ENCODE measurements at places on chromosomes 16 and 17.

- no peak for DNase-seq
Measured at GRCh38 chr17:66135896-66136295, 56.0 kb downstream of the CEP112 start.

GRCh38 chr17:5861854-5862253 is 208.3 kb upstream of the WSCD1 start:
- DNase-seq: no peak

- DNase-seq: no peak
Measured at GRCh38 chr16:22400900-22401299, 26.5 kb upstream of the CDR2 start.

GRCh38 chr17:50037321-50038107 is 18.4 kb upstream of the ITGA3 start:
- no peak for DNase-seq

DNA sequence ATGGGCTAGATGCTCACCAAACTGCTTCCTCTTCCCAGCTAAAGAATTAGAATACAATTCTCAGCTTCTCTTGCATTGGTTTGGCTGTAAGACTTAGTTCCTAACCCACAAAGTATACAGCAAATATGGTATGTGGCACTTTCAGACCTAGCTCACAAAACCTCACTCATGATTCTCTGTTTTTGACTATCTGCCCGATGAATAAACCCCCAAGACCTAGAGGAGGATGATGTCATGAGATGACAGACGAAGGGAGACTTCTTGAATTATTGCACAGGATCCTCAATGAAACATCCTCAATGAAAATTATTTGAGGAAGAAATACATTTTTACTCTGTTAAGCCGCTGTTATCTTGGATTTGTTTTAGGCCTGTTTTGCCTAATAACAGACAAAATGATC is 14.3 kb downstream of the CNOT1 start:
- no peak for DNase-seq

- no peak for DNase-seq
Measured at GRCh38 chr17:55086635-55087058, 118.1 kb downstream of the STXBP4 start.

DNA sequence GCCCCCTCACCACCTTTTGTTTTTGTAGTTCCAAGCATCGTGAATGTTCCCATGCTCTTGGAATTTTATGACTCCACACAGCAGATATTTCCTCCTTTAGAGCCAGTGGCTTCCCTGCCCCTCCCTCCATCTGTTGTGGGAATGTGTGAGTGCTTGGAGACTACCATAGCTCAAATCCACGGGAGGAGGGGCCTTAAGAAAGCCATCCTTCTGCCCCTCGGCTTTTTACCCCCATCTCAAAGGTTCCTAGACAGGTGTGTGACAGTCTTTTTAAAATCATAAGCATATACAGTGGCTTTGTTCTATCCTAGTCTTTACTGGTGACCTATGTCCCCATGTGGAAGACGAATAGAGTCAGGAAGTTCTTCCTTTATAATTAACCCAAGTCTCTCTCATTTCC is 47.2 kb downstream of the YPEL2 start:
- DNase-seq: peak; percentile 21

DNA sequence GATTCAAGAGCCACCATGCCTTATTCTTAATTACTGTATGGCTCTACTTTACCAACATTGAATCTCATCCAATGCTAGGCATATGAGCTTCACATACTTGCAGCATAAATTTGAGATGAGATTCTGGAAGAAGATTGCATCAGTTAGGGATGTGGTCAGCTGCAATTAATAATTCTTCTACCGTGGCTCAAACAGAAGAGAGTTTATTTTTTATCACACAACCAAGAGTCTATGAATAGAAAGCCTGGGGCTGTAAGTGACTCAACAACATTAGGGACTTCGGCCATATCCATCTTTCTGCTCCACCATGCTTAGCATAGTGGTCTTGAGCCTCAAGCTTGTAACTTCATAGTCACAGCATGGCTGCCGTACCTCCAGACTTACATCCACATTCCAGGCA is 179.4 kb upstream of the IRX6 start:
- no peak for DNase-seq

GRCh38 chr17:8204761-8205555 is 5.4 kb downstream of the AURKB start:
- DNase-seq: no peak

DNA sequence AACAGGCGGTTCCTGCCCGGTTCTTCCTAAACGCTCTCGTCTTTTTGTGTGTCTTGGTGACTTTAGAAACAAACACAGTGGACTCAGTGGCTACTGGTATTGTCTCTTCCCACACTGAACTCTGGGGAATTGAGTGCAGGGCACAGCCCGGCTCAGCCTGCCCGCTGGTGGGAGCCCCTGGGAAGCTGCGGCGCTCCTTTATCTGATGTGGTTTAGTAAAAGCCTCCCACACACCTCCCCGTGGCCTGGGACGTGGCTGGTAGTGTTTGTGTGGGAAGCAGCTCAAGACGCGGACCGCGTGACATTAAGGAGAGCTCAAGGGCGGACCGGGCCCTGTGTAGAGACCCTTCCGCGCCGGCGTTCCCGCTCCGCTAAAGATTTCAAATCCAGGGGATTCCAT is 55.4 kb upstream of the PVALEF start:
- DNase-seq: no peak

GRCh38 chr17:35313875-35314409 is 59.5 kb downstream of the SLFN11 start:
- DNase-seq: no peak

DNA sequence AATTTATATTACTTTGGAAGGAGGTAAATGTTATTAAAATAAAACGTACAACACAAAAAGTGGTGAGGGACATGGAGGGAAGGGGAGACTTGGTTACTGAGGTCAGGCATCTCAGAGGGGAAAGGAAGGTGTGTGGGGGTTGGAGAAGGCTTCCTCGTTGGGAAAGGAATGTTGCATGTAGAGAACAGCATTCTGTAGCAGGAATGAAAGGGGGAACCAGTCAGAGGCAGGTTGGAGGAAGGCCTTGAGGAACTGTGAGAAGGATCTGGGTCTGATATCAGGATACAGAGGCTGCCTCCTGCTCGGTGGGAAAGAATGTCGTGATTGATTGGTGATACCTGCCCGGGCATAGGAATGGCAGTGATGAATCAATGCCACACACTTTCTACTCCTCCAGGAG is 103.3 kb upstream of the ZFHX3 start:
- DNase-seq: no peak

DNA sequence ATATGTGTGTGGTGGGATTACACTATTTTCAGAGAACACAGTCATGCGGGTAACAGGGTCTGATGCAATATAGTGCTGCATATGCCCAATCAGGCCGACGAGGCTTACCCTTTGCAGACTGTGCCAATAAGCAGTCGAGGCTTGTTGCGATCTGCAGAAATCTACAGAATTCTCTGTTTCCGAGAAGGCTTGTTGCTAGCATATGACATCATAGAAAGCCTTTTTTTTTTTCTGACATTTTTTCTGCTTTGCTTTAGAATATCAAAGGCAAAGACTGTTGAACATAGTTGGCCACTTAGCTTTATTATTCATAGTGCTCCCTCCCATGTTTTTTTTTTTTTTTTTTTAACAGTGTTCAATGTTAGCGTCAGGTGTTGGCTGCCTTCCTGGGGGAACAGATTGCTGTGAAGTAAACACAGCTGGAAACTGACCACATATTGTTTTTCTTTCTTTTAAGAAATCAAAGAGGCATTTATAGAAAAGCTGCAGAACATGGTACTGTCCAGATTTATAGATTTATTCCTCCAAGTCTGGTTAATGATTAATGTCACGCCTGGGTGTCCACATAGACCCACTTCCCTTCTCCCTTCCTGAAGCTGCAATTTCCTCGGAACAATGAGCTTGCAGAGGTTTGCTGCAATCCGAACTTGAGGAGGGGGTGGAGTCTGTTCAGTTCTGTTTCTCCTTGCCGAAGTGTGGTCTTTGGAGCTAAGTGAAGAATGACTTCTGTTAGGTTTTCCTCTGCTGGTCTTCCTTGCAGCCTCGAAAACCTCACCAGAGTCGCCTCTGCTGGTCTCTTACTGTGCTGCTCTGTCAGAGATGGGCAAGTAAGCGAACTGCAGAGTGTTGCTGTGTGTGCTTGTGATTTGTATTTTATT is 87.3 kb downstream of the MAP2K6 start:
- peak; percentile 22 for DNase-seq

GRCh38 chr16:47861999-47862398 is 293.8 kb downstream of the ABCC12 start:
- DNase-seq: no peak

- no peak for DNase-seq
Measured at GRCh38 chr17:75842963-75843576, 1.1 kb downstream of the UNC13D start.

DNA sequence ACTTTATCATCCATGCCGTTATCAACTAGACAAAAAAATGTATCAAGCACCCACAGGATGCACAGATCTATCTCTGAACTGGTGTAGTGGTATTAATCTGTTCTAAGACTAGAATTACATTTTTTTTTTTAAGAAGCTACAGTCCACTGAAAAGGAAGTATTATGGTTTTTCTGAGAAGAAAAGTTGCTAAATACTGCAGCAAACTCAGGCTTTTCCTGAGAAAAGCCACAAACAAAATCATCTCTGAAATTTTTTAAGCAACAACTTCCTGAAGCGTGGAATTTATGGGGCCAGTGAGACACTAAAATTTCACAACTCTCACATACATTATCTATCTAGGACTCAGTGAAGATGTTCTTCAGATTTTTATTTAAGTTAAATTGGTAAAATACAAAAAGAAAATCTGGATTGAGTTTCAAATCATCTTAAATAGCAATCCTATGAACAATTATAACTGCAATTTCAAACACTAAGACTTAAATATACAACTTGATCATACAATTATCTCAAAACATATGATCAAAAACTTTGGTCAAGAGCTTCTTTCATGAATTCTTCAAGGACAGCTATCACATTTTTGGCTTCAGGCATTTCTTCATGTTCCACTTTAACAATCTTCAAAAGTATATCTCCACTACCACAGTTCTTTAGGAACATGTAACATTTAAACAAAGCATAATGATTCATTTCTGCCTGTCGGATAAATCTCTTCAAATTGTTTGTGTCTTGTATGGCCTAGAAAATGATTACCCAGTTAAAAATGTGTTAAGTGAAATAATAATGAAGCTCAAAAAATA is 10.5 kb downstream of the C17orf75 start:
- no peak for DNase-seq

DNA sequence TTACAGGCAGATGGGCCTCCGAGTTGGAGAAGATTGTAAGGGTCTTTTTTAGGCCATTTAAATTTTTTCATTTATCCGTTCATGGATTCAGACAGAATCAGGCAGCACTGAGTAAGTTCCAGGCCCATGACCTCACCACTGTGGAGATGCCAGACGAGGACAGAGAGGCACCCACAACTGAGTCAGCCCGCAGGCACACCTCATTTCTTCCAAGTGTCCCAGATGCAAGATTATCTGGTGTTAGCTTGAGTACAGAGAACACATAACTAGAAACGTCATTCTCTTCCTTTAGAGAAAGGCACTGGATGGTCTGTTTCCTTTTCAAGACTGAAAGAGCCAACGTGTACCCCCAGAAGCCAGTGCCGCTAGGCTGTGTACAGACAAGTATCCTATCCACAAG is 16.9 kb downstream of the CLEC16A start:
- DNase-seq: no peak

DNA sequence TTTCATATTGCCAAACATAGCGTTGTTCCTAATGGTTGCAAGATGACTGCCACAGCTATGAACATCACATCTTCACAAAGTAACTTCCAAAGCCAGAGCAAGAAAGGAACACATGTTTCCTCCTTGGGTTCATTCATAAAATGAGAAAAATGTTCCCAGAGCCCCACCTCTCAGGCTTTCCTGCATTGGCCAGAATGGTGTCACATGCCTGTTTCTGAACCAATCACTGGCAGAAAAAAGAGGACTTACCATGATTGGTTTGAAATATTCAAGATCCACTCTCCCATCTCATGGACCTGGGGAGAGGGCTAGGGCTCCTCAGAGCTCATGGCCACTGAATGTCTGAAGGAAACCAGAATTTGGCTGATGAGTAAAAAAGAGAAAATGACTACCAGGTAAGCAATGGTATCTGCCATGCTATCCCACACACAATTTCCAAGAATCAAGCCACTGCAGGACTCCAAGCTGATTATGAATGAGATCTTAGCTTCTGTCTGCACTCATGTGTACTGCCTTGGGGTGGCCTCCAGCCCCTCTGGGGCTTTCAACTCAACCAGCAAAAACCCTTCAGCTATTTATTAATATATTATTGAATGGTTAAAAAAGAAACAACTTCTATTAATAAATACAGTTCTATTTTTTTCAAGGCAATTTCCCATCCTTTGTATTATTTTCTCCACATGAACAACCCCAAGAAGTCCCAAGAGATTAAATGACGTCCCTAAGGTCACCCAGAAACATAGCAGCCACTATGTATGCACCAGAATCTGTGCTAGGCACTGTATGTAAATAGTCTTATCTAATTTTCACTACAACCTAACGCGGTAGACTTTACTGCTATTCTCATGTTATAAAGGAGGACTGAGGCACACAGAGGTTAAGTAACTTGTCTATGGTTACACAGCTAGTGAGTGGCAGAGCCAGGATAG is 61.4 kb upstream of the TMC5 start:
- no peak for DNase-seq

- no peak for DNase-seq
Measured at GRCh38 chr16:65071433-65072311, 50.2 kb downstream of the CDH11 start.

DNA sequence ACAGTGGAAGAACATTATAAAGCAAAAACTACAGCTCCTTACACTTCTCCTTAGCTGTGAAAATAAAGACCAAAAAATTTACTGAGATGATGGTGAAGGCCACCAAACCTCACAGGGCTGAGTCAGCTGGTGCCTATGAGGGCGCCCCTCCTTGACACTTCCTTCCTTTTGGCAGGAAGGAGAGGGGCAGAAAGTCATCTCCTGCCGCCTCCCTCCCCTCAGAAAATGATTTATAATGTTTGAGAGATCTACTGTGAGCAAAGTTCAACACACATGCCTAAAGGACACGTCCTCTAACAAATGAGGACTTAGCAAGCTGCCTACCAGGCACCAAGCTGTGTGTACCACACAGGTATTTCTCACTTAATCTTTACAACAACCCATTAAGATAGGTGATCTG is 245.7 kb downstream of the PRKCA start:
- DNase-seq: no peak

Measured in NCI-H524 treated with DMSO at 0.1 percent for 48 hours (cell line).